Activated CD4-positive, alpha-beta T cell treated with anti-CD3 and anti-CD28 coated beads for 36 hours (primary cell): ENCODE measurements at places on chromosomes 4 and X. TPM values are rescaled to one million over a fixed set of nuclear protein-coding genes. Genes with fewer than 3 reads are reported as not detected.

DNA sequence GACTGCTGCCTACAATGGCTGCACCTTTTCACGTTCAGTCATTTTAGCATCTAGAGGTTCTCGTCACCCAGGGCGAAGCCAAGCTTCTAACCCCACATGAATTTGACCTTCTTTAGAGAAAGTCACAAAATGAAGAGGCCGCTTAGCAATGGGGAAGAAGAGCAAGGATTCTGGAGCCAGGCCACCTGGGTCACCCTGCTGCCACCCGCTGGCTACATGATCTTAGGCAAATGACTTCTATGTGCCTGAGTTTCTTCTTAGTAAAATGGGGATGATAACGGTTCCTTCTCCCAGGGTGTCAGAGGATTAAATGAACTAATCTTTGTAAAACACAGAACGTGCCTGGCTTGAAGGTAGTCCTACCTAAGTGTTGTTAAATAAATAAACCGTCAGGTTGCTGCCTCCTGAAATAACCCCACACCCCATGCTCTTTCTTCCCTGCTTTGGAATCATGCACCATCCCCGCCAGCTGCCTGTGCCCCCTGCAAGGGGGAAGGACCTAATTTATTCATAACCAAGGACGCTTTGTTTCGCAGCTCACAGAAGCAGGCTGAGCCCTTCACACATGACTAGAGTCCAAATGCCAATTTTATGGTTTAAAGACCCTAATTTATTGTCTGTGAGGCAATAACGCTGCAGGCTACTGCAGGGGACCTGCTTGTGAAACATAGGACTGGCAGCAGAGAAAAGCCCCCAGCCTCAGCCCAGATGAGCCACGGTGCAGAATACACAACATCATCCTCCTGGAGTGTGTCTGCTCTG, 28.6 kb upstream of the NSG1 start:
- H3K27ac ChIP-seq, result no peak overlapping the region
- no peaks in the 10 kb centered on the region for H3K36me3 ChIP-seq
- H3K27me3 ChIP-seq, result peaks cover 2% of the 10 kb centered on the region
- H3K4me1 ChIP-seq, result no peaks in the 10 kb centered on the region
- no peak overlapping the region for H3K4me3 ChIP-seq
- DNase-seq, result no peak

DNA sequence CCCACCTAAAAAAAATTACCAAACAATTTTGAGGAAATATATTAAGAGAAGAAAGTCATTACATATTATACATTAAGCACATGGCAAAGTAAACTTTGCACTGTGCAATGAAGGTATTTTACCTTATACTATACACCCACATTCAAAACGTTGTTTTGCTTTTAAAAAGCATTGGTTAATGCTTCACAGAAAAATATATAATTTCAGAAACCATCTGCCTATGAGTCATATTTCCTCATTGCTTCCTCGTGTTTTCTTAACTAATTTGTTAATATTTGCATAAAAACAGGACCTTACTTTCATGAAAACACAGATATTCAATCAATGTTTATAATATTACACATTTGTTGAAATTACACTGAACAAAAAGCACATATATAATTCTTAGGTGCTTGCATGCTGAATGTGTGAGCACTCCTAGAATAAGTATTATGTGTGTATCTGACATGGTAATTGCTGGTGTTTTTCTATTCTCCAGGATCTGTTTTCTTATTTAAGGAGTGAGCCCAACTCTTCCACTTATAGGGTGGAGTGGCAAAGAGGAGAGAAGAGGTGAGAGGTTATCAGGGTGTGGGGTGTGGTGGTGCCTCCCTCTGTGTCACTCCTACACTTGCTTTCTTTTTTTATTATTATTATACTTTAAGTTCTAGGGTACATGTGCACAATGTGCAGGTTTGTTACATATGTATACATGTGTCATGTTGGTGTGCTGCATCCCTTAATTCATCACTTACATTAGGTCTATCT, 95.1 kb upstream of the IQCM start:
- H3K4me1 ChIP-seq, result no peaks in the 10 kb centered on the region
- peaks cover 3% of the 10 kb centered on the region for H3K27me3 ChIP-seq
- no peak for DNase-seq

- no peaks in the 10 kb centered on the region for H3K36me3 ChIP-seq
- no peaks in the 10 kb centered on the region for H3K27me3 ChIP-seq
- no peak overlapping the region for H3K27ac ChIP-seq
- DNase-seq, result no peak
- H3K4me3 ChIP-seq, result no peak overlapping the region
Observed at GRCh38 chr4:16238327-16238726, 12.1 kb upstream of the TAPT1 start.

GRCh38 chrX:124388562-124388961, 42.2 kb downstream of the SH2D1A start:
- H3K4me1 ChIP-seq, result peaks cover 27% of the 10 kb centered on the region
- H3K27me3 ChIP-seq, result no peaks in the 10 kb centered on the region
- H3K4me3 ChIP-seq, result no peak overlapping the region
- H3K27ac ChIP-seq, result no peak overlapping the region
- DNase-seq, result peak; percentile 73
- peaks cover 6% of the 10 kb centered on the region for H3K36me3 ChIP-seq

DNA sequence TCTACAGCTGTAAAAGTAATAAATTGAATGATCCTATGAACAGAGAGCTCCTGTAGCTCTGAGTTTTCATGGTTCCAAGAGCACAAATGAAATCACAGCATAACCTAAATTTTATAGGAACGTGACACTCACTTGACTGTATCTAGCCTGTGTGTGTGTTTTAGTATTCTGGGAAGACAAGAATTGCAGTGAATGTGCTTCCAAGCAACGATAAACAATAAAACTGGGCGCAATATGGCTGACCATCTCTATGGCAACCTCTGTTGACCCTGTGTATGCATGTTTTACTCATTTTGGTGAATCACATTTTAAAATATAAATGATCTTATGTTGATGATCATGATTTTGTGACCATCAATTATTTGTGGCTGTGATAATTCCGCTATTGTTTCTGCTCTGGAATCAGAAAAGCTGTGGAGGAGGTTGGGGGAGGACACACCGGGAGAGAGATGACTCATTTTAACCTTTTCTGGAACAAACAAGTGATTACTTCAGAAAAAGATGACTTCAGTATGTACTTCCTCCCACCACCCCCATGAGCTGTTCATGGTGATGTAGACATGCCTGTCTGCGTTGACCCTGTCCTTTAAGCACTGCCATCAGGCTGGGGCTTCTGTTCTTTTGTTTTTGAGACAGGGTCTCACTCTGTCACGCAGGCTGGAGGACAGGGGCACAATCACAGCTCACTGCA, 31.8 kb downstream of the USP11 start:
- H3K27ac ChIP-seq, result peak overlapping the region; percentile 55
- no peak overlapping the region for H3K4me3 ChIP-seq
- H3K27me3 ChIP-seq, result no peaks in the 10 kb centered on the region
- H3K4me1 ChIP-seq, result peaks cover 12% of the 10 kb centered on the region
- peak; percentile 39 for DNase-seq

GRCh38 chr4:116953947-116954346, 131.4 kb downstream of the TRAM1L1 start:
- no peaks in the 10 kb centered on the region for H3K36me3 ChIP-seq
- no peak overlapping the region for H3K27ac ChIP-seq
- H3K4me1 ChIP-seq, result no peaks in the 10 kb centered on the region
- H3K4me3 ChIP-seq, result no peak overlapping the region
- no peaks in the 10 kb centered on the region for H3K27me3 ChIP-seq

GRCh38 chr4:44159991-44160390, 288.6 kb downstream of the KCTD8 start:
- no peaks in the 10 kb centered on the region for H3K36me3 ChIP-seq
- H3K4me1 ChIP-seq, result no peaks in the 10 kb centered on the region
- H3K27ac ChIP-seq, result no peak overlapping the region
- H3K27me3 ChIP-seq, result no peaks in the 10 kb centered on the region

DNA sequence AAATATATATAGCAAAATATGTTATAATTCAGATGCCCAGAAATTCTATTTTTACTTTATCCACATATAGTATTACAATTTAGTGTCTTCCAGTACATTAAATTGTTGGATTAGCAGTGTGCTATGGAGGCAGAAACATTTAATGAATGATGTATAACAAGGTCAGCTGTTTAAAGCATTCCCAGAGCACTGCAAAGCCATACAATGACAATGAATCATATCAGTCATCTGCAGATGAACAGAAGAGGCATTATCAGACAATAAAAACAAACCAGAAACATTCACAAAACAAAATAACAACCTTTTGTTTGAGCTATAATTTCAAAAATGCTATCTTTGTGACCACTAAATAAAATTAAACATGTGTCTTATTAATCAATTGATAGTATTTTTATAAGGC, 524.2 kb downstream of the FAT4 start:
- DNase-seq, result no peak
- no peak overlapping the region for H3K4me3 ChIP-seq
- no peaks in the 10 kb centered on the region for H3K4me1 ChIP-seq
- H3K36me3 ChIP-seq, result no peaks in the 10 kb centered on the region
- H3K27me3 ChIP-seq, result no peaks in the 10 kb centered on the region
- H3K27ac ChIP-seq, result no peak overlapping the region

Gene NAT8L
- 0.55 TPM for total RNA-seq

Gene PPEF2
- 0.09 TPM for total RNA-seq

Gene USP51
- total RNA-seq, result 1.5 TPM
